ENCODE measurements at places on chromosomes 4 and X. TPM values are rescaled to one million over a fixed set of nuclear protein-coding genes. Genes with fewer than 3 reads are reported as not detected.

The GLRA3 gene
- total RNA-seq, result not detected

DNA sequence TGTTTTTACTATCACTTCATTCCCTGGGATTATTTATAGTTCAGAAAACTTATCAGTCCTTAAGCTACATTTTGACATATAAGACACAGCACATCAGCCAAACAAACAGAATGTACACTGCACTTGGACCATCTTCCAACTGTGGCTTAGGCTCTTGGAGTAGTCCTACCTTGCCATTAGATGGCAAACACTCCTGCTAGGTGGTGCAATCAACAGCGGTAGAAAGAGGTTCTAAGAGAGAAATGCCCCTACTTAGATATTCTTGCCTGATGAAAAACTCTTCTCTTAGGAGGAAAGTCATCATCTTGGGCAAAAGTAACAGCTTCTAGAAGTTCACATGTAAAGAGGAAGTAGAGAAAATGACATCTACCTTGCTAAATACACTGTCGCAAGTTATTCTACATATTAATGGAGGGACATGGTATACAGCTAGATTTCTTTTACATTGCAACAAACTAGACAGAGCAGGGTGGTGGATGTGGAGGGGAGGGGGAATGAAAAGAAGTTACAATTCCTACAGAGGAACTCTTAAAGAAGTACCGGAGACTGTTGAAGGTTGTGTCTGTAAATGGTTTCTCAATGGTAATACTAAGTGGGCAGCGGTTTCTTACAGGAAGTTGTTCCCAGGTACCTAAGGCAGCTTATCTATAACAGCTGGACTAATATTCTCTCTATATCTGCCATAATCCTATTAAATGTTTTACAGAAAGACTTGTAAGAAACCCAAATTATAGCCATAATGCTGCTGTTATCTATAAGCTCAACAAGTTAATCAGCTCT, 8.1 kb upstream of the STPG2 start:
- DNase-seq, result no peak

GRCh38 chrX:107619885-107620322, 8.4 kb upstream of the PRPS1 start:
- no peak for DNase-seq

- no peak for DNase-seq
Measured at GRCh38 chrX:118665204-118665603, 62.2 kb upstream of the IL13RA1 start.

- DNase-seq, result no peak
Measured at GRCh38 chr4:168496834-168497233, at the start of gene PALLD. Gene PALLD, plus strand, starts transcription at chr4:168497052.

DNA sequence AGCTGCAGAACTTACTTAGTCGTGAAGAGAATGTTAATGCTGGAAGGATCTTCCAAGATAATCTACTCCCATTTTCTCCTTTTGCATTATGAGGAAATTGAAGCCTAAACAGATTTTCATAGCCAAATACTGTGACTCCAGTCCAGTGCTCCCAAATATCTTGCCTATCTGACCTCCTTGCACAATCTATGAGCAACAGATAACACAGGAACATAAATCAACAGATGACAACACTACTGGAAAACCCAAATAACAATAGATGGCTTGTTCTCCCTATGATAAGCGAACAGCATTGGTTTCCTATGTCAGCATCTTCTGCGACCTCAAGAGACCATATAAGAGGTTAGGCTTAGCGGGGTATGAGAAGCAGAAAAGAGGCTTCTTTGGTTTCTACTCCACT, 88.0 kb downstream of the CORIN start:
- DNase-seq, result no peak

- no peak for DNase-seq
Measured at GRCh38 chr4:173932701-173933100, 350.8 kb downstream of the FBXO8 start.

The TRPC5OS gene
- total RNA-seq, result not detected

GRCh38 chr4:81903212-81903611, 431.5 kb upstream of the RASGEF1B start:
- no peak for DNase-seq

The H2BW2 gene
- not detected for total RNA-seq

GRCh38 chr4:1417522-1418390, 11.5 kb upstream of the NKX1-1 start:
- DNase-seq, result peak; percentile 27

- DNase-seq, result peak; percentile 46
Measured at GRCh38 chr4:8672486-8672885, 79.9 kb downstream of the CPZ start.

- peak; percentile 73 for DNase-seq
Measured at GRCh38 chr4:10173754-10174749, 57.5 kb upstream of the WDR1 start.

The ADH7 gene
- not detected for total RNA-seq

- no peak for DNase-seq
Measured at GRCh38 chrX:18290200-18290599, 64.3 kb downstream of the SCML2 start.

The USP51 gene
- total RNA-seq, result 3.7 TPM

DNA sequence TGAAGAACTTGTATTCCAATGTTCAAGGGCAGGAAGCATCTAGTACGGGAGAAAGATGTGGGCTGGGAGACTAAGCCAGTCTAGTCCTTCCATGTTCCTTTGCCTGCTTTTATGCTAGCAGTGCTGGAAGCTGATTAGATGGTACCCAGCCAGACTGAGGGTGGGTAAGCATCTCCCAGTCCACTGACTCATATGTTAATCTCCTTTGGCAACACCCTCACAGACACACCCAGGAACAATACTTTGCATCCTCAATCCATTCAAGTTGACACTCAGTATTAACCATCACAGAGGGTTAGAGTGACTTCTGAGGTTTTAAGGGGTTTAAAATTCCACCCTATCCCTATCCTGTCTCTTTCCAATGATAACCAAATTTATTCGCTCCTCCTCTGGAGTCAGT, 6.5 kb downstream of the HMGN5 start:
- no peak for DNase-seq

- DNase-seq, result no peak
Measured at GRCh38 chr4:105113800-105114199, 32.9 kb upstream of the TET2 start.

The P2RY4 gene
- total RNA-seq, result 0.23 TPM

The CENPVL2 gene
- total RNA-seq, result not detected

The ACE2 gene
- 3.4 TPM for total RNA-seq

The FAAH2 gene
- total RNA-seq, result 6.0 TPM

DNA sequence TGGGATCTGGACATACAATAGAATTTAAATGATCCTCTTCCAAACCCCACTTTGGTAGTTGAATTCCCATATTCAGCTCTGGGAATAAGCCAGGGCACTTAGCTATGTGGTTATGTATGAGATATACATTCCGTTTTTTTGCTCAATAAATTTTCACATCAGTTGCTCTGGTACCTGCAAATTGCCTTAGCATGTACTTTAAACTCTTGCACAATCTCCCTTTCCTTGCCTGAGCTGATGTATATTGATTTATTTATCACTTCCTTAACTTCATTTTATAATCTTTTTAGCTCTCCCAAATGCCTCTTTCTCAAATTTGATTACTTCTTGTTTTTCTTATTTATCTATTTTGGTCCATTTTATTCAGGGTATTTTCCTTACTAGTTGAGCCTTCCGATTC, 90.1 kb upstream of the AGA start:
- no peak for DNase-seq

DNA sequence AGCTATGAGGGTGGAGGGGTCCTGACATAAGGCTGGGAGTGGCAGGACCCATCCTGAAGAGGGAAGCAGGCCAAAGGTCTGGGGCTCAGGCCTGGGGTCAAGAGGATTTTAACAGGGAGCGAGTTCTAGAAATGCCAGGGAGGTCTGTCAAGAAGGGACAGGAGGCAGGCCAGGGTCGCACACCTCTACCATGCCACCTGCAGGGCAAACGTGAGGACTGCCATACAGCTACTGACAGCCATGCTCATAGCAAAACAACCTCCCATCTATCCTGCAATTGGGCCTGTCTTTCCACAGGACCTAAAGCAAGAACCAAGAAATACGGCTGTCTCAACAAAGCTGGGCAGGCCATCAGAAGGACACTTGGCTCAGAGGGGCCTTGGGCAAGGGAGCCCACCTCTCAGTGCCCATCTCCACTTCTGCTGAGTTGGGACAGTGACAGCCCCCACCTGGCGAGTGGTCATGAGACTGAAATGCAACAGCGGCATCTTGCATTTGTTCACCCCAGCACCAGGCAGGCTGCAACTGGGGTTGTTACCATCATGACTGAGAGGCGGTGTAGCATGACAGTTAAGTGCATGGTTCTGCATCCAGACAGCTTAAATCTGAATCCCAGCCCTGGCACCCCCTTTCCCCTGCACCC, 92.7 kb downstream of the WFS1 start:
- DNase-seq, result no peak

DNA sequence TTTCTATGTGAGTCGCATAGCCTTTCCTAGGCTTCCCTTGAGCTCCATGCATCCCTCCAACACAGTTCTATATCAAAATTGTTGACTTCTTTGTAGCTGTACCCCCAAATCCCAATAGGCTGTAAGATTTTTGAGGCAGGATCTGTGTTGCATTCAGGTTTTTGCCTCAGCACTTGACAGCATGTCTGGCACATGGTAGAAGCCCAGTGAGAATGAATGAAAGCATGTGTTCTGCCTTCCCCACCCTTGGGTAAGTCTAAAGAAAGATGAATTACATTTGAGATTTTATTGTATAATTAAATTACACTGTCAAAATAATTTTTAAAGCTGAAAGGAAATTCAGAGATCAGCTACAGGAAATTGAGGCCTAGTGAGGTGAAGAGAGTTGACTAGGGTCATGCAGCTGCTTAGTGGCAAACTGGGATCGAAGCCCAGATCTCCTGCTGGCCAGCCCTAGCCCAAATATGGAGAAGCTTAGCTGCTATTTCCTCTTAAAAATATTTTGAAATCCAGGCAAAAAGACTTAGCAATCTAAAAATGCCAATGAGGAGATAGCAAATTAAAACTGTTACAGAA, 122.5 kb downstream of the SPATA18 start:
- no peak for DNase-seq

GRCh38 chrX:54550821-54551220, 20.8 kb downstream of the GNL3L start:
- no peak for DNase-seq

The FAM47E gene
- 3.6 TPM for total RNA-seq

- DNase-seq, result no peak
Measured at GRCh38 chr4:161892951-161893350, 270.8 kb downstream of the FSTL5 start.

The RWDD4 gene
- total RNA-seq, result 15.7 TPM

DNA sequence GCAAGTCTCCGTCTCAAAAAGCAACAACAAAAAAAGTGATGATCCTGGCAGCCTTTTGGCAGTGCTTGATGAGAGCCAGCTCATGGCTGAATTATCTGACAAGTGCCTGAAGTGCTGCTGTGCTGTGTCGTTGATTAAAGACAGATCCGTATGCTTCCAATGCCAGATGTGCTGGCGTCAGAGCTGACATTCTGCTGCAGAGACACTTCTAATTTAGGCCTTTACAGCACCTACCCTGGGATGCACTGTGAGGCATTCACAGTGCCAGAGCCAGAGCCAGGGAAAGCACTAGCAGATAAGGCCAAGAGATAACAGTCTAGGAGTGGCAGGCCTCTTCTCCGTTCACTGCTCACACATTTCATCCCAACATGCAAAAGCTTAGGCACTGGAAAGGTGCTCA, 995.5 kb downstream of the RAB28 start:
- no peak for DNase-seq

The PDE6B gene
- 9.1 TPM for total RNA-seq

GRCh38 chrX:10893976-10894375, 217.2 kb upstream of the HCCS start:
- DNase-seq, result no peak

- no peak for DNase-seq
Measured at GRCh38 chr4:121799208-121799823, 1.8 kb upstream of the EXOSC9 start.

- no peak for DNase-seq
Measured at GRCh38 chr4:102758241-102759160, 2.3 kb downstream of the MANBA start.

The USP11 gene
- 56.0 TPM for total RNA-seq

DNA sequence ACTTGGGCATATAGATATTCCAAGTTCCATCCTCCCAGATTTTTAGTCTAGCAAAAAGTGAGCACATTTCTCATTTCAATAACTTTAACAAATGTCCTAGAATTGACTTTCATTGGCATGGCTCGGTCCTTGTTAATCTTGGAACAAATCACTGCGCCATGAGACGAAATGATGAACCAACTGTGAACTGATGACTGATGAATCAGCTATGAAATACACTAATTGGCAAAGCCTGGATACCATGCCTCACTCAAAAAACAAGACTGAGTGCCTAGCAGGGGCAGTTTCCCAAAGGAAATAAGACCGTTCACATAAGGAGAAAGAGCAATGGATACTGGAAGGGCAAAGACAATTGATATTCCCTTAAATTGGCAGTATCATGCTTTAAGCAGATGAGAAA, 248.6 kb upstream of the VEGFC start:
- no peak for DNase-seq

The SPATA4 gene
- total RNA-seq, result not detected

The TMEM35A gene
- 1.5 TPM for total RNA-seq

The TTC29 gene
- not detected for total RNA-seq

DNA sequence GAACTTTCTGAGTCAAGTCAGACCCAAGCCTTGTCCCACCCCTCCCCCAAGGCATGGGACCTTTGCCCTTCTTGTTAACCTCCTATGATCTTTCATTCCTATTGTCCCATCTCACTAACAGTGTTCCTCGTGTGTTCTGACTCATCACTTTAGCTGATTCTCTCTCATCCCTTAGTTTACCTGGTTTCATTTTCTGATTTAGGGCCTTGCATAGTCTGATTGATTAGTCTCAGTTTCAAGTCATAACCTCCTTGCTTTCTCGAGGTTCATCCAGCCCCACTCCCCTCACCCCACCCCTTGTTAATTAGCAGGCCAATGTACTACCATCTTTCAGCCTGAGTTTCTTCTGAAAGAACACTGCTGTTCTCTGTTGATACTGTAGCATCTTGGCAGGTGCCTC, 517.4 kb downstream of the RPA4 start:
- no peak for DNase-seq

GRCh38 chr4:118077767-118078105, 43.5 kb downstream of the NDST3 start:
- DNase-seq, result peak; percentile 37

DNA sequence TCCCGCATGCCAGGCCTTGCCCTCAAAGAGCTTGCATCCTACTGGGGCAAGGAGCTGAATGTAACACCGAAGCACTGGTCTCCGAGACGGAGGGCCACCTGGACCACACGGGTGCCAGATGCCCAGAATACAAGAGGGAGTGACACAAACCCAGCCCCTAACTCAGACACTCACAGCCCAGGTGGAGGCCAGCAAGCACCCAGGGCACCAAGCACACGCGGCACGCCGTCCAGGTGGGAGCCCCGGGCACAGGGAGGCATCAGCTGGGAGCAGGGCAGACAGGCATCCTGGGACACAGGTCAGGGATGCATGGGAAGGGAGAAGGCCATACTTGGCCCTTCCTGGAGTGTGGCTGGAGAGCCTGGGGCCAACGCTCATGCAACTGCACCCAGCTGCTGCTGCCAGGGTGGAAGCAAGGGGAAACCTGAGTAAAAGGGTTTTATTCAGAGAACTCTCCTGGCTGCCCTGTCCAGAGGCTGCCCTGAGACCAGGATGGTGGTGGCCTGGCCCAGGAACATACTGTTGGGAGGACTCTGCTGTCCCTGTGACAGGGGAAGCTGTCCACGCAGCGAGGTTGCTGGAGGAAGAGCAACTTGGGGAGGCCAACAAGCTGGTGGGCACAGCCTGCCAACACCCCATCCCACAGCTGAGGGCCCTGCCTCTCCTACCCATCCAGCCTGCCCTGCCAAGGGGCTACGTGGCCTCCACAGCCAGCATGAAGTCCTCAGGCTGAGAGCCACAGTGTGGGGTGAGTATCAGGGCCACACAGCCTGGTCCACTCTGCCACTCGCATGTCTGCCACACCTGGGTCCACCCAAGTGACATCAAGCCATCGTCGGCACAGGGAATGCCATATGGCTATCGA, 22.2 kb upstream of the PPP2R2C start:
- DNase-seq, result no peak

The AIMP1 gene
- 42.9 TPM for total RNA-seq
